CD4-positive, alpha-beta T cell treated with Interferon alpha-2 for 1 hour (primary cell): ENCODE measurements at places on chromosomes 4 and X.
A peak's percentile ranks its signal among the peaks of the same experiment; 100 is the strongest.

- DNase-seq, result no peak
These were observed 74.4 kb upstream of the IRF2 start for GRCh38 chr4:184548648-184549341.

DNA sequence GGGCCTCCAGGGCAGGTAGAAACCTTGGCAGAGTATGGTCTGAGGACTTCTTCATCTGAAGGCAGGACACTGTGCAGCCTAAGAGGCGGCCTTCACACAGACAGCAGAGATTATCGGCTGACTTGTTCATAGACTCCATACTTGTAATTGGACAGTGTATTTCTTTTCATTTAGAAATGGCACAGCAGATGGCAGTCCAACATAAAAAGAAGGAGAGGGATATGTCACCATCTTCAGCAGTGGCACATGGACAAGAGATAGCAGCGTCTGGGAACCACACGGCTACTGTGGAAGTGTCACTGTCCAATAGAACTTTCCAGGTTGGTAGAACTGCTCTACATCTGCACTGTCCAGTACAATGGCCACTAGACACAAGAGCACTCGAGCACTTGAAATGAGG, 21.7 kb upstream of the GEMIN8 start:
- DNase-seq, result no peak

GRCh38 chrX:42398967-42399631, 378.9 kb downstream of the PPP1R2C start:
- no peak for DNase-seq

GRCh38 chrX:154396973-154397887, 947 bp upstream of the RPL10 start:
- peak; percentile 66 for DNase-seq

- no peak for DNase-seq
These were observed 33.9 kb downstream of the WDR1 start for GRCh38 chr4:10082459-10083272.

GRCh38 chrX:39309018-39309635, 507.9 kb downstream of the MID1IP1 start:
- no peak for DNase-seq

DNA sequence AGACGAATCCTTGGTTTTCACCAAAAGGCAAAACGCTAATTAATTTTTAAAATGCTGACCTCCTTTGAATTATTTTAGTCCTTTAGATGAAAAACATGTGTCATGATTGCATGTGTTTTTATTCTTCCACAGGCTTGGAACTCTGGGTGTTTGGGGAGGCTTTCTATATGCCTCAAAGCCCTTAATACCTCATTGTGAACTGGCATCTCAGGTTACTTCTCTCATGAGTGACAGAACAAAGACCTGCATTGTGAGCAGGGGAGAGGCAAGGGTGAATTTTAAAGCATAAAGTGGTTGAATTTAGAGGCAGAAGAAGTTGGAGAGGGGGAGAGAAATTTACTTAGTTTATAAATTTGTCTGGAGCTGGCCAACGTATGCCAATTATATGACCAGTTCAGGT, 119.5 kb downstream of the ARSF start:
- no peak for DNase-seq

DNA sequence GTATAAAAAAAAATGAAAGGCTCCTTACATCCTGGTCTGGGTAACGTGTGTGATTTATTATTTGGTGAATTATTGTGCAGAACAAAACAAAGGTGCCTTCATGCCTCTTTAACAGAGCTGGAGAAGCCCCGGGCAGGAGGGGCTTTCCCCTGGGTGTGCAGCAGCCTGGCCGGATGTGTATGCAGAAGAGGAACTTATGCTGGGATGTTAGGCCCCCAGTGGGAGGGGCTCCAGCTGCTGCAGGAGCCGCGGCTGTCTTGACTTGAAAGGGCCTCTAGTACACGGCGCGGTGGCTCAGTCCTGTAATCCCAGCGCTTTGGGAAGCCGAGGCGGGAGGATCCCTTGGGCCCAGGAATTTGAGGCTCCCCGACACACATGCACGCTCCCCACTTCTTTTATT, 16.0 kb downstream of the CCNQ start:
- peak; percentile 69 for DNase-seq

DNA sequence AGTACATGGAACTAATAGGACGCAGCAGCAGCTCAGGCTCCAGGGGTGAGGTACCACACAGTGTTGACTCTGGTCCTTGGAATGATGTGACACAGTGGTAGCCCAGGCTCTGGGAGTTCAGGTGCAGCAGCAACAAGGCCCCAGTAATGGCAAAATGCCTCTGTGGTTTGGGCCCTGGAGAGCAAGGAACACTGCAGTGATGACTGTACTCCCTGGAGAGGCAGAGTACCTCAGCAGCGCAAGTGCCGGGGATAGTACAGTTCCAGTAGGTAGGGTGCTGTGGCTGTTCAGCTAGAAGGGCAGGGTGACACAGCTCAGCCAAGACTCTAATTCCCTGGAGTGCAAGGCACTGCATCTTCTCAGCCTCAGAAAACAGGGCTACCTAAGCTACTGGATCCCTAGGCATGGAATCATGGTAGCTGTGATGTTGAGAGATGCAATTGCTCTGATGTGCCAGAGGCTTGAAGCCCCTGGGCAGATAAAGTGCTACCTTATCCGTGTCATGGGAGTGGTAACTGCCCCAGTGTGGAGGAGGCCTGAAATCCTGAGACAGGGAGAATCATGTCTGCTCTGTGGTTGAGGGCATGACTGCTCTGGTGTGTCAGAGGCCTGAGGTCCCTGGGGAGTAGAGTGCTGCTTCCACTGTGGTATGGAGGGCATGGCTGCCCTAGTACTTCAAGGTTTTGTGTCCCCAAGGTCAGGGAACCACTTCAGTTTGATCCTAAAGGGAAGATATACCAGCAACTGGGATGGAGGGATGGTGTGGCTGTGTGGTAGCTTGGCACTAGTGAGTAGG, 55.2 kb downstream of the AREG start:
- no peak for DNase-seq

DNA sequence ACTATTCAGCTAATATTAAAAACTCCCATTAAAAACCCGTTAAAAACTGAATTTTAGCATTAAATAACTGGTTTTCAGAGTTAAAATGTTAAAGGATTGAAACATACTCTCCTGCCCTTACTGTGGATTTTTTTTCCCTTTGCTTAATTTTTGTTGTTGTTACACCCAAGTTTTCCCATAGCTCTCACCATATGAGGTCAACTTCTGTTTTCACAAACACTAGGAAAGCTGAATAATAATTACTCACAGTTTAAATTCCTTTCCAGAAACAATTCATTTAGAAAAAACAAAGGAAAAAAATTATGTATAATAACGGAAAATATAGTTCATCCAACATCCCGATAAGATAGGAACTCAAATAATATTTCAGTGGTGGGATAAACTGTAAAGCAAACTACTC, 129.0 kb downstream of the PPP3CA start:
- no peak for DNase-seq

DNA sequence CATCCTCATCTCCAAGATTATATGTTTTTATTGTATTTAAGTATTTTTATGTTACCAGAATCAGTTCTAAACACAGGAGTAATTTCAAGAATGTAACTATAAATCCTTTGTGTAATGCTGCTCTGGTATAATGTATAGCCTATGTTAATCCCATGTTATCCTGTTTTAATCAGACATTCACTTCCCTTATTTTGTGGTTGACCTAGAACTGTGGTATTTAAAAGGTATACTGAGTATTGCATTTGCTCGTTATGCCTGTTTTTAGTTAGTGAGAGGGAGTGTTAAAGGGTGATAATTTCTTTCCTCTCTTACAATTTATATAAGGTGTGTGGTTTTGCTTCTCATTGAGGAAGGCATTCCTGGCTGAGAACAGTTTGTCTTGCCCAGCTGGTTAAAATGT, 26.2 kb downstream of the MTM1 start:
- no peak for DNase-seq

GRCh38 chr4:26033389-26033788, 119.4 kb downstream of the SMIM20 start:
- DNase-seq, result no peak

- no peak for DNase-seq
These were observed 9.2 kb downstream of the WDR1 start for GRCh38 chr4:10107111-10108091.

- no peak for DNase-seq
These were observed 8.1 kb downstream of the ANXA5 start for GRCh38 chr4:121688701-121689100.

DNA sequence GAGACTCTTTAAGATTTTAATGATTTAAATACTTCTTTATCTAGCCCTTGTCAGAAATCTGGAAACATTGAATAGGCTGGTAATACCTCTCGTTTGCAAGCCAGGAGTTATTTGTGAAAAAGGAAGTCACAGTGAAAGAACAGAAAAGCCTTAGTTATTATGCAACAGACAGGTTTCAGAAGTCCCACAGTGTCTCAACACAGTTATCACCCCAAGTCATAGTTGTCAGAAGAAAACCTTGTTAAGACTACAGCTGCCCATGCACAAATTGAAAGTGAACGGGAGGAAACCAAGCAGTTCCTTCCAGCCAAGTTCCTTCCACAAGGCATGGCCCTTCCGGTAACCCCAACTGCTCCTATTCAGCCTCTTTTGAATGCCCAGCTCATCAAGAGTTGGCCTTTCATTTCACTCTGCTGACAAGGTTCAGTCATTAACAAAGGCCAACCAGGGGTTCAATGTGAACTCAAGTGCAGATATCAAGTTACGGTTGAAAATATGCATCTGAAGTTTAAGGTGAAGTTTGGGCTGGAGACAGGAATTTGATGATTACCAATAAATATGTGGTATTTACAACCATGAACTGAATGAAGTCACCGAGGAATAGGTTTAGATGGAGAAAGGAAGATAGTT, 15.6 kb downstream of the ALPK1 start:
- no peak for DNase-seq
